ENCODE measurements at places on chromosomes 5 and 9.
A peak's percentile ranks its signal among the peaks of the same experiment; 100 is the strongest.

GRCh38 chr5:149995385-149996204, 4.9 kb downstream of the TIGD6 start:
- DNase-seq: no peak

- peak; percentile 54 for DNase-seq
These were observed 490 bp downstream of the ICE1 start for GRCh38 chr5:5422819-5423515.

GRCh38 chr5:90555666-90556065, 2.9 kb upstream of the ADGRV1 start:
- DNase-seq: no peak

- peak; percentile 93 for DNase-seq
These were observed 1468.0 kb downstream of the FOXD4L5 start for GRCh38 chr9:63816751-63817621.
